ENCODE measurements at places on chromosomes 5 and 9. TPM values are rescaled to one million over a fixed set of nuclear protein-coding genes. Genes with fewer than 3 reads are reported as not detected.

The PTGR1 gene
- total RNA-seq = 152 TPM

The MEIKIN gene
- not detected for total RNA-seq

The PCDHGA12 gene
- 10.0 TPM for total RNA-seq

The PCDHB2 gene
- 6.2 TPM for total RNA-seq

The ANP32B gene
- total RNA-seq = 21.8 TPM

The PRELID1 gene
- total RNA-seq = 56.8 TPM

The CCDC69 gene
- 7.6 TPM for total RNA-seq

The GHR gene
- total RNA-seq = 21.6 TPM

The UAP1L1 gene
- total RNA-seq = 11.2 TPM
